Muscle of arm (tissue), 14 donors: ENCODE measurements at places on chromosomes 4 and X. TPM values are rescaled to one million over a fixed set of nuclear protein-coding genes. Genes with fewer than 3 reads are reported as not detected.

- no peak for DNase-seq
Measured at GRCh38 chrX:149515954-149516602, 11.0 kb upstream of the IDS start.

DNA sequence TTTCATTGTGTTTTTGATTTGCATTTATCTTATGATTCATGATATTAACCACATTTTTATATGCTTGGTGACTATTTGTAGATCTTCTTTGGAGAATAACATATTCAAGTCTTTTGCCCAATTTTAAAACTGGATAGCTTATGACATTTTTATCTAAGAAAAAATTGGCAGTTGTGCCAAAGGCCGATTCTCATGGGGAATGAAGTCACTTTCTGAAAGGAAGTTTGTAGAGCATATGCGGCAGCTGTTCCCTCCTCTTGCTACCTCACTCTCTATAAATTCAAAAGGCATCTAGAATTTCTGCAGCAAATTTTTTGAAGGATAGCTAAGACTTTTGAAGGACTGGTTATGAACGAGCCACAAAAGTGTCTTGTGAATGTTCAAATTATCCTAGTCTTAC lies 2353.5 kb downstream of the ARAP2 start:
- DNase-seq, result peak; percentile 18

The IL3RA gene
- 13.2 TPM for polyA plus RNA-seq

DNA sequence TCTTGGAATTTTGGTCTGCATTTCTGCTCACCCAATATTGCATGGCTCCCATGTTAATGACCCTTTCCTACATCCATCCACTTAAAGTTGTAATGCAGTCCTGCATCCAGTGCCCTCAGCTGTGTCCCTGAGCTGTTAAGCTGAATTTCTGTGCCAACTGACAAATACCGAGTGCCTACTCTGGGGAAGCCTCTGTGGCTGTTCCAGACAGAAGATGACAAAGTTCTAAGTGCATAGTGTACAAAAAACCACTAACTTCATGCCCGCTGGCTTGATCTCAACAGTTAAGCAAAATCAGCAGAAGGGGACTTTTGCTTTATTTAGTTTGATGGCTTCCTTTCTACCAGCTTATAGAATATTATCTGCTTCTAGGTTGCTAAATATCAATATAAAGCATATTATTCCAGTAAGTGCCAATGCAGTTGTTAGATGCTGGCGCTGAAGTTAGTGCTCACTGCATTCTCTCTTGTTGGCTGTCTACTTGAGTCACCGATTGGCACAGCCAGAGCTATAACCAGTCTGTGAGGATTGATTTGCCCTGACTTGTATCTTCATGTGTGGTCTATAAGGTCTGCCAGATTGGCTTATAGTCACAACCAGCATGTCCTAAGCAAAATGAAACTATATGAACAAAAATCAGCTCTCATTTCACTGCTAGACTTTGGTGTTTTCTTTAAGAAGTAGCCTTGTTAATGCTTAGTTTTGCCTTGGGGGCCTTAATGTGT lies 98.9 kb downstream of the KLHL8 start:
- DNase-seq, result no peak

DNA sequence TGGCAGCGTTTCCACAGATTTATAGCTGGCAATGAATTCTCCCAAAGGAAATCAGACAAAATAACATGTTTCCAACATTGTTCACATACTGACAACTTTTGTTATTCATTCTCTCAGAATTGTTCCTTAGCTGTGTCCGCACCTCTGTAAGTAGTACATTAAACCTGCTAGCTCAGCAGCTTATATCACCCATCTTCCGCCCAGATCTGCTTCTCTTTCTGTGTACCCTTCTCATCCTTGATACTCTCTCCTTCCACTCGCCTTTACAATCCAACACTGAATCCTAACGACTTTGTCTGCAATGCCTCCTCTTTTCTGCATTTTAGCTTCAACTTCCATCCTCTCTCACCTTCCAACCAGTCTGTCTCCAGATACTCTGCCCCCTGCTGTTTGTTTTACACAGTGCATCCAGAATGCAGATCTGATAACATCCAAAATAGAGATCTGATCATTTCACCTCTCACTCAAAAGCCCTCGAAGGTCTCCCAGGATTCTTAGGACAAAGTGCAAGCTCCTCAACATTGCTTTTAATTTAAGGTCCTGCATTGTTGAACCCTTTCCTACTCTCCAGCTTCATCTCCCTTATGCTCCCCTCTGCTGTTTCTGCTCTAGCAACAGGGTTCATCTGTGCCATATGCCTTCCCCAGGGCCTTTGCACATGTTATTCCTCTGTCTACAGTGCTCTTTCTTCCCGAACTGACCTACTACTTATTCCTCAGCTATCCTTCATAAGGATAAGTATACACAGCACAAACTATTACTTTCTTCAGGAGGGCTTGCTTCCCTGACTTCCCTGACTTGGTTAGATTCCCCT lies 67.3 kb upstream of the VBP1 start:
- DNase-seq, result no peak

DNA sequence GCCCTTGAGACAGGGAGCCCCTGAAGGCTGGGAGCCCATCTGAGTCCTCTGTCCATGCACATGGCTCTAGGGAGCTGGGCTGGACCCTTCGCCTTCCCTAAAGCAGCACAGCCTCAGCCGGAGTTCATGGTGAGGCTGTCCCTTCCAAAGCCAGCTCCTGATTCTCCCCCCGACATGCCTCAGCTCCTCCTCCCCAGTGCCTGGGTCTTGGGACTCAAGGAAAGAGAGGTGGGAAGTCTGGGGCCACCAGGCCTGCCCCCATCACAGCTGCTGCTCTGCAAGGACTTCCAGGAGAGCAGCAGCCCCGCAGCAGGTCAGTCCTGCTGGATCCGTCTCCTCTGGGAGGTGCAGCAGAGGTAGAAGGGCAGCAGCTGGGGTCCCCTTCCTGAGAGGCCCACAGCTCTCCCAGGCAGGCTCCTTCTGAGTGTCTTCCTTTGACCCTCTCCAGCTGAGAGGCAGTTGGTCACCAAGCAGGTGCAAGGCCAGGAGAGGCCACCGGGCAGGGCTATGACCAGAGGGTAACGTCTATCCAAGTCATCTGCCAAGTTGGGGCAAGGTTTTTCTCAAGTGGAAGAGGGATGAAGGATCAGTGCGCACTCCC lies 90.5 kb downstream of the ADRA2C start:
- no peak for DNase-seq

DNA sequence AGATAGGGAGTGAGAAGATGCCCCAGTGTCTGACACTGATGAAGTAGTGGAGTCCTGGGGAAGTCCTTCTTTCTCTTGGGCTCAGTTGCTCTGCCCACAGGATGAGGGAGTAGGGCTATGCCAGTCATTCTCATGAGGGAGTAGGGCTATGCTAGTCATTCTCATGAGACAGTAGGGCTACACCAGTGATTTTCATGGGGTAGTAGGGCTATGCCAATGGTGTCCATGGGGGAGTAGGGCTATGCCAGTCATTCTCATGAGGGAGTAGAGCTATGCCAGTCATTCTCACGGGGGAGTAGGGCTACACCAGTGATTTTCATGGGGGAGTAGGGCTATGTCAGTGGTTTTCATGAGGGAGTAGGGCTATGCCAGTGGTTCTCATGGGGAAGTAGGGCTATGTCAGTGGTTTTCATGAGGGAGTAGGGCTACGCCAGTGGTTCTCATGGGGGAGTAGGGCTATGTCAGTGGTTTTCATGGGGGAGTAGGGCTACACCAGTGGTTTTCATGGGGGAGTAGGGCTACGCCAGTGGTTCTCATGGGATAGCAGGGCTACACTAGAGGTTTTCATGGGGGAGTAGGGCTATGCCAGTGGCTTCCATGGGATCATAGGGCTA lies 43.3 kb upstream of the SOD3 start:
- no peak for DNase-seq

DNA sequence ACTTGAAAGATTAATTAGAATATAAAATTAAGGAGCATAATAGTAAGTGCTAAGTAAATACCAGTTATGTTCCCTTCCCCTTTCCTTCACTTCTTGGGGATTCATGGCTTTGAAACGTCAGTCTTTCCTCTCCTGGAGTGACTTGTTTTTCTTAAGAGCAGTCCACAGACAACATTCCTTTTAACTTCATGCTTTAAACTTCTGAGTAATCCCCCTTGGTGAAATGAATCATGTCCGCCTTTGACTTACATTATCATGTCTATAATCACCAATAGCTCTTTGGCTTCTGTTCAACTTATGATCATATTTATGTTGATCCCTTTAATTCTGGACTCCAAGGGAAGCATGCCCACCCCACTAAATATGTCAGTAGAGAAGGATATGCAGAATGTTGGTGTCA lies 1012.1 kb upstream of the SLIT2 start:
- no peak for DNase-seq

The CFAP47 gene
- 0.06 TPM for polyA plus RNA-seq

DNA sequence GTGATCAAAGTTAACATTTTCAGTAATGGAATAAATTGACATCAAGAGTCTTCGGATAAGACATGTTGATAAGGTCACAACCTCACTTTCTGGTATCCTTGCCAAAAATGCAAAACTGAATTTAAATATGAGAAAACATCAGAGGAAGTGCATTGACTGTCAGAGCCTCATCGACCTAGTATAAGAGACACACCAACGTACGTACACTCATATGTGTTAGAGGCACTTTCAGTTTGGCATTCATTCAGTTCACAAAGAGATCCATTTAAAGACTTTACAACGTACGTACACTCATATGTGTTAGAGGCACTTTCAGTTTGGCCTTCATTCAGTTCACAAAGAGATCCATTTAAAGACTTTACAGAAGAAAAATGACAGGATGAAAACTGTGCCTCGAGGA lies 280.3 kb downstream of the INPP4B start:
- DNase-seq, result no peak

- DNase-seq, result no peak
Measured at GRCh38 chrX:44735498-44735897, 108.3 kb upstream of the DUSP21 start.

The SCRG1 gene
- polyA plus RNA-seq, result not detected

The NPY1R gene
- polyA plus RNA-seq, result 17.0 TPM

The SUPT20HL1 gene
- polyA plus RNA-seq, result 0.10 TPM

The USP27X gene
- polyA plus RNA-seq, result 2.5 TPM

- no peak for DNase-seq
Measured at GRCh38 chr4:139852612-139853269, 187.1 kb downstream of the MGST2 start.

GRCh38 chrX:154113729-154114128 lies 16.2 kb upstream of the MECP2 start:
- DNase-seq, result no peak

GRCh38 chrX:72297953-72298730 lies 7.6 kb downstream of the CITED1 start:
- DNase-seq, result no peak

The SPACA5 gene
- polyA plus RNA-seq, result not detected

DNA sequence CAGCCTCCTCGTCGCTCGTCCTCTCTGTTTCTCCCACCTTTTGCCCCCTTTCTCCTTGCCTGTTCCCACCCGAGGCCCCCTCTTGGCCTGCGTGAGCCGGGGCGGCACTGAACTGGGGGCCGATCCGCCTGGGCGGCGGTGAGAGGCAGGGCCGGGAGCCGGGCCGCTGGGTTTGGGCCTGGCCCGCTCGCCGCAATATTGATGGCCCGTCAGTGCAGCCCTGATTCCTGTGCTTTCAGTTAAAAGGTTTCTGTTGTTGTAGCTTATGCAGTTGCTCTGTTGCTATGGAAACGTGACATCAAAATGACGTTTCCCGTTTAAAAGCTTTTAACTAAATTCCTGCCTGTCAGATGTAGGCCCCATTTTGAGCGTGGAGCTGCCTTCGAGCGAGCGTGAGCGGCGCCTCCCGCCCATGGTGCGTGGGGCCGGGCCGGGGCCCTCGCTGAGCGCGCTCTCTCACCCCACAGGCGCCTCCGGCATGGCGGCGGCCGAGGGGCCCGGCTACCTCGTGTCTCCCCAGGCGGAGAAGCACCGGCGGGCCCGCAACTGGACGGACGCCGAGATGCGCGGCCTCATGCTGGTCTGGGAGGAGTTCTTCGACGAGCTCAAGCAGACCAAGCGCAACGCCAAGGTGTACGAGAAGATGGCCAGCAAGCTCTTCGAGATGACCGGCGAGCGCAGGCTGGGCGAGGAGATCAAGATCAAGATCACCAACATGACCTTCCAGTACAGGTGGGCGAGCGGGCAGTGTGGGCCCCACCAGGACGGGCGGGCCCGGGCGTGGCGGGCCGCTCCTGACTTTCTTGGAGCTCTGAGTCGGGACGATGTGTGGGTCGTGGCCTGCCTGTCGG lies at the start of gene MSANTD1:
MSANTD1 (plus strand) TSS at position 349 of the 851 bp plus-strand sequence; CDS start at position 413, 64 bp downstream.
- peak; percentile 51 for DNase-seq

The STS gene
- not detected for polyA plus RNA-seq

- DNase-seq, result no peak
Measured at GRCh38 chr4:107541511-107541910, 178.5 kb downstream of the PAPSS1 start.

The PPP2R2C gene
- 14.3 TPM for polyA plus RNA-seq

GRCh38 chr4:149638073-149638472 lies 177.6 kb downstream of the IQCM start:
- no peak for DNase-seq

GRCh38 chr4:2251073-2251794 lies 9.3 kb upstream of the HAUS3 start:
- no peak for DNase-seq
